Activated CD4-positive, alpha-beta T cell treated with anti-CD3 and anti-CD28 coated beads, Interleukin-2, amount 10 ng/mL, durations not matched to agents 7 days and 5 days (primary cell): ENCODE measurements at places on chromosomes 1 and 21. TPM values are rescaled to one million over a fixed set of nuclear protein-coding genes. Genes with fewer than 3 reads are reported as not detected.
A peak's percentile ranks its signal among the peaks of the same experiment; 100 is the strongest.

GRCh38 chr1:24483441-24483840 lies 19.2 kb upstream of the RCAN3 start:
- H3K4me1 ChIP-seq: peaks cover 78% of the 10 kb centered on the region
- H3K4me3 ChIP-seq: peak overlapping the region; percentile 10
- DNase-seq: peak; percentile 57
- no peaks in the 10 kb centered on the region for H3K27me3 ChIP-seq
- H3K36me3 ChIP-seq: peaks cover 40% of the 10 kb centered on the region

- no peaks in the 10 kb centered on the region for H3K27me3 ChIP-seq
- H3K27ac ChIP-seq: no peak overlapping the region
- no peaks in the 10 kb centered on the region for H3K4me1 ChIP-seq
- DNase-seq: no peak
Observed at GRCh38 chr21:35106246-35106835, 57.2 kb upstream of the RUNX1 start.

GRCh38 chr1:177278626-177279390 lies 108.0 kb downstream of the BRINP2 start:
- no peaks in the 10 kb centered on the region for H3K36me3 ChIP-seq
- H3K4me1 ChIP-seq: no peaks in the 10 kb centered on the region

- H3K27me3 ChIP-seq: peaks cover 9% of the 10 kb centered on the region
- no peaks in the 10 kb centered on the region for H3K36me3 ChIP-seq
- no peak for DNase-seq
- H3K4me3 ChIP-seq: no peak overlapping the region
Observed at GRCh38 chr1:152367436-152367835, 7.6 kb upstream of the FLG2 start.

DNA sequence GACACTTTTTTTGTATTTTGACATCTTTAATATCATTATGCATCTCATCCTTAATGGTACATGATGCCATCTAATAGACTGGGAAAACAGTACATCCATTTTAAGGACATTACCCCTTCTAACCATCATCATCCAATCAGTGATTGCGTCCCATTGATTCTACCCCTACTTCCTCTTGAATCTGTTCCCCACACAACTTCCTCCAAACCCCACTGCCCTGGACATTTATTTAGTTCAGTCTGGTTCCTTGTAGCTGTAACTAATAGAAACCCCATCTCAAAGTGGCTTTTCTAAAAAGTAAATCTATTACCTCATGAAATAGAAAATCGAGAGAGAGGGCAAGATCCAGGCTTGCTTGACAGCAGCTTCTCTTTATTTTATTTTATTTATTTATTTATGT lies 2.1 kb upstream of the ITLN1 start:
- H3K4me1 ChIP-seq: peaks cover 13% of the 10 kb centered on the region
- H3K27me3 ChIP-seq: peaks cover 12% of the 10 kb centered on the region
- H3K36me3 ChIP-seq: no peaks in the 10 kb centered on the region
- no peak overlapping the region for H3K27ac ChIP-seq
- no peak for DNase-seq

- H3K27ac ChIP-seq: no peak overlapping the region
- DNase-seq: no peak
- no peaks in the 10 kb centered on the region for H3K36me3 ChIP-seq
- H3K4me3 ChIP-seq: no peak overlapping the region
- H3K4me1 ChIP-seq: no peaks in the 10 kb centered on the region
- peaks cover 2% of the 10 kb centered on the region for H3K27me3 ChIP-seq
Observed at GRCh38 chr1:114135786-114136185, 17.9 kb downstream of the SYT6 start.

ABCA4 gene
- total RNA-seq: not detected

DDR2 gene
- total RNA-seq: 0.02 TPM
